ELF-1 (cell line): ENCODE measurements at places on chromosomes 6 and 20.

DNA sequence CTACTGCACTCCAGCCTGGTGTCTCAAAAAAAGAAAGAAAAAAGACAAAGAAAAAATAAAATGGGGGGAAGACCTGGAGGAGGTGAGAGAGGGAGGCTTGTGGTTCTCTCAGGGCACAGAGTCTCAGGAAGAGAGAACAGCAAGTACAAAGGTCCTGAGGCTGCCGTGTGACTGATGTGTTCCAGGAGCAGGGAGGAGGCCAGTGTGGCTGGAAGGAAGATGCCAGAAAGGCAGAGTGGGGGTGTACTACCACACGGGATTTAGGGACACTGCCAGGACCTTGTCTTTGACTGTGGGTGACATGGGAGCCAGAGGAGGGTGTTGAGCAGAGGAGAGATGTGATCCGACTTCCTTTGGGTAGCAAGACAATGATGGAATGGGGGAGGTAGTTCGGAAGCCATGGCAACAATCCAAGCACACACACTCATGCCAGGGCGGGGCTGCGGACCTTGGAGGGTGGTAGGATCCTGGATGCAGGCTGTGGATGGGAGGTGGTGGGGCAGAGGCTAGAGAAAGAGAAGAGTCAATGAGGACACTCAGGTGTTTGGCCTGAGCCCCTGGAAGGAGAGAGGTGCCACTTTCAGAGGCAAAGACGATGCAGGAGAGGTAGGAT is 136.4 kb upstream of the PTPN1 start:
- DNase-seq: no peak

GRCh38 chr6:163092876-163093275 is 321.6 kb upstream of the QKI start:
- no peak for DNase-seq

DNA sequence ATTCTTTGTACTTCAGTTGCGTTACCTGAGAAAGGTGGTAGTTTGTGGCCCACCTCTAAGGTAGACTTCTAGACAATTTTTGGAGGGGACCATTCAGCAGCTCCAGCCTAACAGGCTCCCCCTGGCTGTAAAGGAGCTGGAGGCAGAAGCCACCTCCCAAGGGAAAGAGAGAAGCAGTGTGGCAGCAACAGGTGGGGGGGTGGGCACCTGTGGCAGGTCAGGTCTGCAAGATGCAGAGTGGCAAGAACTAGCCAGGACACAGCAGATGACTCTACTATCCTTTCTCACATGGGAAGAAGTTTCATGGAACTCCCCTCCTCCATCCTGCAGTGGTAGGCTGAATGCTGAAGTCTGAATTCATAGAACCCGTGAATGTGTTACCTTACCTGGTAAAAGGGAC is 148.3 kb upstream of the DTNBP1 start:
- no peak for DNase-seq

DNA sequence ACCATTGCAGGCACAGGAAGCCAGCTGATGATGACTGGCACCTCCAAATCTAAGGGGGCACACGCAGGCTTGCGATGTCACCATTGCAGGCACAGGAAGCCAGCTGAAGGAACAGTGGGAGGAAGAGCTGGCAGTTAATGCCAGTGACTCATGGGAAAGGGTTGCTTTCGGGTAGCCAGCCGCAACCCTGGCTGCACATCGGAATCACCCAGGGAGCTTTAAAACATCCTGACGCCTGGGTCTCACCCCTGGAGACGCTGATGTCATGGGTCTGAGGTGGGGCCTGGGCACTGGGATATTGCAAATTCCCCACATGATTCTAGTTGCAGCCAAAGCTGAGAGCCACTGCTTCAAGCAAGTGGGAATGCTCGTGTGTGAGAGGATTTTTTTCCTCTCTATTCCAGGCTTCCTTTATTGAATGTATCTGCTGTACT is 16.1 kb upstream of the CCN6 start:
- DNase-seq: peak; percentile 45

DNA sequence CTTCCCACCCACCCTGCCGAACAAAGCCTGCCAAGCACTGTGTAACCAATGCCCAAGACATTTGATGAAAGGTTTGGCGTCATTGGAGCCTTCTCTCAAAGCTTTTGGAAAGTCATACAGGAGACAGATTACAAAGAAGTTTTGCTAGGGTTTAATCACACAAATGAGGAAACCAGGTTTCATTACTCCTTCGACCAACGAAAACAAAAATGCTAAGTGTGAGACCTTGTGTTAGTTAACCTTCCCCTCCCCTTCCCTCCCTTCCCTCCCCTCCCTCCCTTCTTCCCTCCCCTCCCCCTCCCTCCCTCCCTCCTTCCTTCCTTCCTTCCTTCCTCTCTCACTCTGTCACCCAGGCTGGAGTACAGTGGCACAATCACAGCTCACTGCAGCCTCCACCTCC is 96.1 kb upstream of the CD83 start:
- DNase-seq: no peak

- peak; percentile 51 for DNase-seq
Measured at GRCh38 chr6:140462453-140463311, 1088.2 kb upstream of the CITED2 start.

DNA sequence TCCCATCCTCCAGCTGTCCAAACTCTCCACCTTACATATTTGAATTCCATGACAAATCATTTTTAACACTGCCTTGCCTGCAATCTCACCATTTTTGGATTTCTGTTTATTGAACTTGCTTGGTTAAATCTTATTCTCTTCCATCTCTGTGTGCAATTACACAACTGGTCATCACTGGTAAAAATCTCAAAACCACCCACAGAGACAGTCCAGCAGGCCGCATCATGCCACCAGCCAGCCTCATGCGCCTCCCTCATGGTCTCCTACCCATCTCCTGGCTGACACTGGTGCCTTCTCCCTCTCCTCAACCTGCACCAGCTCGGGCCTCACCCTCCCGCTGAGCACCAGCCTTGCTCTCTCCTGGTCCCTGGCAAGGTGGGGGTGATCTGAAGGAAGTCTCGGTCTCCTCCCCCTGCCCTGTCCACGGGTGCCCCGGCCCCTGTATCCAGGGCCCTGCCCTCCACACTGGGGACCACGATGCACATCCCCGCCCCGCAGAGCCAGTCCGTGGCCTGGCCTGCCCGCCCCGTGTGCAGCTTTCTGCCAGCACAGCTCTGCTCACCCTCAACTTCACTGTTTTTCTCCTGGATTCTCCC is 92.0 kb downstream of the THBS2 start:
- DNase-seq: no peak

DNA sequence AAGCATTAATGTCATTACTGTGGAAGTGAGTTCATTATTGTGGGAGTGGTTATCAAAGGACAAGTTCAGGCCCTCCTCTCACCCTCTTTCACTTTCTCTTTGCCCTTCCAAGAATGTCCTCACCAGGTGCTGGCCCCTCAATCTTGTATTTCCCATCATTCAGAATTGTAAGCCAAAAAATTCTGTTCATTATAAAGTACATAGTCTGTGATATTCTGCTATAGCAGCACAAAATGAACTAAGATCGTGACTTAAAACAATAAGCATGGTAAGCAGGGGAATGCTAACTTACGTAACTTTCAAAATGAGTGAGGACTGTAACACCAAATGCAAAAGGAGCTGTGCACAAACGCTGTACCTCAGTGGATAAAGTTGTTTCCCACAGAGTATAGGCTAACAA is 515.7 kb upstream of the BTBD3 start:
- no peak for DNase-seq
